ENCODE measurements at places on chromosomes 1 and 21. TPM values are rescaled to one million over a fixed set of nuclear protein-coding genes. Genes with fewer than 3 reads are reported as not detected.

GRCh38 chr1:21594935-21595897 is 73.9 kb downstream of the RAP1GAP start:
- no peak overlapping the region for H3K4me3 ChIP-seq
- no peaks in the 10 kb centered on the region for H3K4me1 ChIP-seq
- no peak overlapping the region for H3K27ac ChIP-seq
- H3K27me3 ChIP-seq = peaks cover 14% of the 10 kb centered on the region

DNA sequence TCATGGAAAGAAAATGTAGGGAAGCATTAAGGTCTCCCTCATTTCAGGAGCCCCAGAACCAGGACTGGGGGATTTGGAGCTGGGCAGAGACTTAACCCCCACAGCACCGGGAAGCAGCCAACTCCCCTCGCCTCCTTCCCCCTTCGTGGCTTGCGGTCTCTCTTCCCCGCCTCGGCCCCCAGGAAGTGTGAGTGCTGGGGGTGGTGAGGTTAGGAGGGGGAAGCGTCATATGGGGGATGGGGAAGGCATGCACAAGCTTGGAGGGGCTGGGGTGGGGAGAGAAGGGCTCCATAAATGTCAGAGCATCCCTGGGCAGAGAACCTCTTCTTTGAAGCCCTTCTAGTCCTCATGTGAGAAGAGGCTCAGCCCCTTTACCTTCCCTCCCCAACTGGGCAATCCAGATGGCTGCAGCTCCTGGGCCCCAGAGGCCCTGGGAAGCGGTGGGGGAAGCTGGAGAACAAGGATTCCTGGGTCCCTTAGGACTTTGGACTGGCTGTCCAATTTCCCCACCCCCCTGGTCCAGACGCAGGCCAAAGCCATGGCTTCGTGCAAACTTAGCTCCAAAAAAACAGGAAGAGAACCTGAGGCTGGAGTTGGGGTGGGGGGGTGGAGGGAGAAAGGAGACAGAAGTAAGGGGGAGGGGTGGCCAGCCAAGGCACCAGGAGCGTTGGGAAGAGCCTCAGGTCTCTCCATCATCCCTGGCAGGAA is 7.8 kb downstream of the ZBTB7B start:
- peaks cover 14% of the 10 kb centered on the region for H3K36me3 ChIP-seq
- peaks cover 62% of the 10 kb centered on the region for H3K4me1 ChIP-seq
- H3K27me3 ChIP-seq = no peaks in the 10 kb centered on the region

- H3K36me3 ChIP-seq = no peaks in the 10 kb centered on the region
- no peak overlapping the region for H3K4me3 ChIP-seq
- no peak for DNase-seq
- no peaks in the 10 kb centered on the region for H3K4me1 ChIP-seq
- H3K27me3 ChIP-seq = peaks cover 4% of the 10 kb centered on the region
These were observed 194.7 kb downstream of the AK5 start for GRCh38 chr1:77476475-77476874.

GRCh38 chr1:8431019-8431418 is 113.1 kb downstream of the SLC45A1 start:
- peaks cover 13% of the 10 kb centered on the region for H3K4me1 ChIP-seq
- no peaks in the 10 kb centered on the region for H3K36me3 ChIP-seq
- no peak overlapping the region for H3K4me3 ChIP-seq
- no peaks in the 10 kb centered on the region for H3K27me3 ChIP-seq
- DNase-seq = no peak
- no peak overlapping the region for H3K27ac ChIP-seq

The RAB7B gene
- 1.1 TPM for polyA plus RNA-seq

The CSF3R gene
- 2.0 TPM for polyA plus RNA-seq

The OR2L13 gene
- polyA plus RNA-seq = not detected

Measured in heart right ventricle (tissue), 16 donors.